Stimulated activated CD4-positive, alpha-beta T cell treated with anti-CD3 and anti-CD28 coated beads, Interleukin-15, amount 100 ng/mL, for 24 hours (primary cell): ENCODE measurements at places on chromosomes 5 and 9.

DNA sequence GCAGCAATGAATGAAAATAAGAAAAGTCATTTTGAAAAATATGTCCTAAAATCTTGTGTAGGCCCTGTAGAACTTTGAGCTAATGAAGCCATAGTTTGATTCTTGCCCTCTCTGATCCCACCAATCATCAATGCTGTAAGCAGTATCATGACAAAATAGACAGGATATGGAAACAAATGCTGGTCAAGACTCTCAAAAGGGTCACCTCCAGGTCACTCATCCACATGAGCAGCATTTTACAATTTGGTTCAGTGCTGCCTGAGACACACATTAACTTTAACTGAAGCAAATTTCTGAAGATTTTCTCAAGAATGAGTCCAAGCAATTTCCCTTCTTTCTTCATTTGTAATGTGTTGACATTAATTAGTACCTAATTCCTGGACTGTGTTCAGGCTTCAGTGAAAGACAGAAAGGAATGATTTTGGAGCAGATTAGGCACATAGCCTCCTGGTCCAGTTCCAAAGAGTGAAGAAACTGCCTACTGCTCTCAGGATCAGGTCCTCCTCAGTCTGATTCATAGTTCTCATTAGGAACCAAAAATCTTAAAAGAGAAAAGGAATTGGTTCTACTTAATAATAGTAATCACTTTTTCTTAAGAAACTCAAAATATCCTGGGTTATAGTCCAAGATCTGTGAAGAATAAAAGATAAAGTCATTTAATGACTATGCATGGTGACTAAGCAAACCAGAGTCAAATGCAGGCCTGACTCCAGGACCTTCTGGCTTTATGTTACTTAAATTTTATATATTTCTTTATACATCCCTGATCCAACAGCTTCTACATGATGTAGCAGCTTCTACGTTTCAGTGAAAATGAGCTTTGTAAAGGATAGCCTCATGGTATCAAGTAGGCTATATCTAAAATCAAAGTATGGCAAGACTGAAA is 192.1 kb upstream of the RGMB start:
- DNase-seq = no peak

DNA sequence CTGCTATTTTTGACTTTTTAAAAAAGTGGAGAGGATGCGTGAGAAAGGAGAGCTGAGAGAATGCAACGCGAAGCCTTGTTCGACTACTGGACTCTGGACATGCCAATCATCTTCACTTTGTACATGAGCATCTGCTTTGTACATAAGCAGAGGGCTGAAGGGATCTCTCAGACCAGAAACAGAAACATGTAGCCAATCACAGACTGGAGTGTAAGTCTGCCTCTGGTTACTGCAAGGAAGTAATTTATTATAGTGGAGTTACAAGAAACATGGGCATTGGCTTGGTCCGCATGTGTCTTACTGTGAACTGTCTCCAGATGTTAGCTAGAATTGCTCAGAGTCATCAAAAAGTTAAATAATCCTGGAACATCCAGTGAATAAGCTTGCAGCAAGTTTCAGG is 190.0 kb upstream of the GRAMD2B start:
- no peak for DNase-seq

DNA sequence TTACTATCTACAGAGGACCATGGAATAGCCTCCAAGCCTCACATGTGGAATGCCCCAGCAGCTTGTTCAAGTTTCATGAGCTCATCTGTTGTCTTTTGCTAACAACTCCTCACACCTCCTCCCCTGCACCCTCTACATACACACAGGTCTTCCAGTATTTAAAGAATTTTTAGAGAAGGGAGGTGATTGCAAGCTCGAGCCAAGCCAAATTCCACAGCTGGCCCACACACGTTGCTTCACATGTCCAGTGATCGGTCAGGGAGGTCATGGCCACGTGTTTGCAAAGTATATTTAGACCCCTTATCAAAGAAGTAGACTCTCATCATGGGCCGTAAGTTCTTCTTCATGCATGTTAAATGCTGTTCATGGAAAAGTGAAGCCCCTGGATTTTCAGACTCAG is 281.7 kb downstream of the OSTF1 start:
- DNase-seq = no peak

- DNase-seq = no peak
These were observed 24.0 kb downstream of the CDKN2A start for GRCh38 chr9:21969951-21970799.

- DNase-seq = no peak
These were observed 70.7 kb upstream of the TRIM32 start for GRCh38 chr9:116616304-116616914.

DNA sequence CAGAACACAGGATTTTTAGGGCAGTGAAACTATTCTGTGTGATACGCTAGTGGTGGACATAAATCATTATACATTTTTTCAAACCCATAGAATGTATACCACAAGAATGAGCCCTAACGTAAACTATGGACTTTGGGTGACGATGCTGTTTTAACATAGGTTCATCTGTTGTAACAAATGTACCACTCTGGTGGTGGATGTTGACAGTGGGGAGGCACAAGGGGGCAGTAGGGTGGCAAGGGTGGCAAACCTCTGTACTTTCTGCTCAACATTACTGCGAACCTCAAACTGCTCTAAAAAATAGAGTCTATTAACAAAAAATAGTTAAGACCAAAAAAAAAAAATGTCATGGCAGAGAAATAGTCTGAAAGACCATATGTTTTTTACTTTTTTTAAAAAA is 9.1 kb upstream of the MVB12B start:
- DNase-seq = peak; percentile 29

- DNase-seq = no peak
These were observed 1.3 kb downstream of the EDIL3 start for GRCh38 chr5:84383296-84383815.

- DNase-seq = no peak
These were observed 104.9 kb upstream of the RUSC2 start for GRCh38 chr9:35385042-35385441.

DNA sequence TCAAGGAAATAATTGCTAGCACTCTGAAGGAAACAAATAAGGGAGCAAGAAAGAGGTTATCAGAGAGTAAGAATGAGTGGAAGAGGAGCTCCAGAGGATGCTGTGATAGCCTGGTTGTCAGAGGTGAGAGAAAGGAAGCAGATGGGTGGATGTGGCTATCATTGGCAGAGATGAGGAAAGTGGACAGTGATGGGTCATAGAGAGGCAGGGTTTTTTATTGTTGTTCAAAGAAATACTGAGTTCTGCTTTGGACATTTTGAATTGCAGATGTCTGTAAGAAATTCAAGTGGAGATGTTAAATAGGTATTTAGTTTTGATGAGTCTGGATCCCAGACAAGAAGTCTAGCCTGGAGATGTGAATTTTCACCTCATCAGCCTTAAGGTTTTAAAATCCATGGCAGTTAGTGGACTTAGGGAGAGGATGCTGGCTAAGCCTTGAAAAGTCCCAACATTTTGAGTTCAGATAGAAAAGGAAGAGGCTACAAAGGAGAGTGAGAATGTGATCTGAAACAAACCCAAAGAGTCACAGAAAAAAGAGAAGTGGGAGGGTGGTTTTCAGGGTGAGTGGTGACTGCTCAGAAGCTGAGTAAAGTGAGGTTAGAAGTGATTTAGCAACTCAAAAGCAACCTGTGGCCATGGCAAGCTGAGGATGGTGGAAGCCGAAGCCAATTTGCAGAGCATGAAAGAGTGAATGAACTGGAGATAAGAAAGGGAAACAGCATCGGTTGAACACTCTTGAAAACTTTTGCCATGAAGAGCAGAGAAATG is 50.4 kb downstream of the PPIC start:
- no peak for DNase-seq

DNA sequence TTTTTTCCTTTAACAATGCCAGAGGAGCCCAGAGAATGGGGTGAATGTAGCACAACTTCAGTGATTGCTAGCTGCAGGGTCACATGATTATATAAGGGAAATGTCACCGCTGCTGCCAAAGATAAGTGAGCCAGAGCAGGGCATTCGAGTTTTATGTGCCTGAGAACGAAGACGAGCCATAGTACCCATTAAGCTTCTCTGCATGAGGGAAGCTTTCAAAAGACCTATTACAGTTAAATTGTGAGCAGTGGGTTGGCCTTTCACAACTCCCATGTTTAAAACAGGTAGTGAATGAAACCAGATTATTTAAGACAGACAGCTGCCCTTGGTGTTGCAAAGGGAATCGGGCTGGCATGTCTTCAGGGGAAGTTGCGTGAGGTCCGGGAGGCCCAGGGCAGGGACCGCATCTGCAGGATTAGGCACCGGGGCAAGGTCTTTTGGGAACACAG is 82.4 kb upstream of the TNFAIP8 start:
- DNase-seq = no peak

DNA sequence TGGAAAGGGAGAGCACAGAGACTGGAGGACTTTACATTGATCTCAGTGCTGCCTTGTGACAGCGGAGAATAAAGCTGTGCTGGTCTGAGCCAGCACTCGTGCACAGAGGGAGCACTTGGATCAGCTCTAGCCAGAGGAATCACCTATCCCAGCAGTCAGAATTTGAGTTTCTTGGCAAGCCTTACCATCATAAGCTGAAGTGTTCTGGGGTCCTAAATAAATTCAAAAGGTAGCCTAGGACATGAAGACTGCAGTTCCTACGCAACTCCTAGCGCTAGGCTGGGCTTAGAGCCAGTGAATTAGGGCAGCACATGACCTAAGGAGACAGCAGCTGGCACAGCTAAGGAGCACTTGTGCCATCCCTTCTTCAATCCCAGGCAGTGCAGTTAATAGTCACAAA is 119.5 kb downstream of the HMHB1 start:
- no peak for DNase-seq

DNA sequence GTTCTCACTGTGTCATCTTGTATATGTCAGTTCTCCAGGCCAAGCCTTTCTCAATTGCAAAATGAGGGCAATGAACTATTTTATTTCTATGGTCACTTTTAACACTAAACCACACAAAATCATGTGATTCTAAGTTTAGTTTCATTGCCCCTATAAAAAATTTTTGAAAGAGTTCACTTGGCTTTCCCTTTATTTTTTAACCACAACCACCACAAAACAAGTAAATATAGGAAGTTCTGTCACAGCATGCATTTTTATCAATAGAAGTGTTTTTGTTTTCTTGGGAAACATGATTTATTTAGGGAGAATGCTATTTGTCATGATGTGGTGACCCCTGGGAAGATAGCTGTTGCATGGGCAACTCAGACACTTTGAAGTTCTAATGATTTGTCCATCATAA is 169.1 kb downstream of the CSNK1G3 start:
- DNase-seq = no peak

DNA sequence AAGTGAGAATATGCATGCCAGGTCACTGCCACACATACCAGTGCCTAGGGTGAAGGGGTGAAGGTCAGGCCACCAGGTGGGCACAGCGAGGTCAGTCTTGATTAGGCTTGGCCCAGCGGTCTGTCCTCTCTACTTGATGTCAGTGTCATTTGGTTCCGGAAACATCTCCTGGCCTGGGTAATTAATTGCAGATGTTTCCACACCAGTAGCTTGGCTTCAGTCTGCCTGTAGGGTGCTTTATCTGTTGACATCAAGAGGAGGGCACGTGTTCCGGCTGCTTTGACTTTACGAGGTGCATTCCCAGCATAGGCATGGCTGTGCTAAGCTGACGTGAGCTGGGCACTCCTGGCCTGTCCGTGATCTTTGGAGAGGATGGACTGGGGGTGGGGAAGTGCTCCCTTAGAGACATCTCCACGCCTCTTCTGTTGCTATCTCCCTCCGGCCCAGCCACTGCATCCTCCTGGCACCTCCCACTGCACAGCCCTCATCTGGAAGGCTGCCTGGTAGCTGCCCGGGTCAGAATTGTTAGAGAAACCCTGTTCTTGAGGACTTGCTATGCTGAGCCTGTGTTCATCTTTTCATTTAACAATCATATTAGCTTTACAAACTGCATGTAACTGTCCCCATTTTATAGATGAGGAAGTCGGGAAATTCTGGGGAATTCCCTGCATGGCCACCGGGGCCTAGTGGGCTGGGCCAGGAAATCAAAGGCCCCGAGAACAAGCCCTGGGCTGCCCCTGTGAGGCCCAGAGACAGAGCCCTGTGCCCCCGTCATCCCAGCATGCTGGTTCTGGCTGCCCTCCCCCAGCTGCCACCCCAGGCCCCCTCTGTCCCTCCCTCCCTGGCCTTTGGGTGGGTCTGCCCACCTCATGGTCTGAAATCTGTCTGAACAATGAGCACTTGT is 29.1 kb downstream of the JADE2 start:
- peak; percentile 70 for DNase-seq

GRCh38 chr9:126109575-126109974 is 217.1 kb upstream of the MVB12B start:
- no peak for DNase-seq

- no peak for DNase-seq
These were observed 371.5 kb upstream of the SLC30A5 start for GRCh38 chr5:68722357-68722756.

GRCh38 chr5:116068028-116068632 is 16.7 kb upstream of the COMMD10 start:
- DNase-seq = peak; percentile 34

GRCh38 chr9:94650949-94651348 is 11.6 kb upstream of the FBP1 start:
- DNase-seq = no peak

GRCh38 chr5:159051421-159052282 is 48.1 kb downstream of the EBF1 start:
- DNase-seq = peak; percentile 32

DNA sequence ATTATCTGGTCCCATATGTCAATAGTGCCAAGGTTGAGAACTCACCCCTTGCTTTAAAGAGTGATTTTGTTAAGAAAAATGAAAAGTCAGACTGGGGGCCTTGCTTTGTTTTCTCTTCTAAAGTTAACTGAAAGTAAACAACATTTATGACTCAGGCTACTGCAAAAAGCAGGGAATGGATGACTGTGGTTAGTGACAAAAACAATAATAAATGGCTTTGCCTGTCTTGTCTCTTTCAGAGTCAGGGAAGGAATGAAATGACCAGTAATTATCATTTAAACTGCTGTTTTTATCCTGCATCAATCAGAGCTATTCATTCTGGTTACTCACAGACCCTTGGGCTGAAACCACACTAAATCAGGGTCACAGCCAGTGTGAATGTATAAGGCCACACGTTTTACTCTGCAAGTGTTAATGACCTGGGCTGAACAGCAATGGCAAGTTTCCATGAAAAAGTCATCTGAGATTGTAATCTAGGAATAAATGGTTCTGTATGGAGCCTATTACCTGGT is 112.2 kb downstream of the ZNF608 start:
- DNase-seq = no peak

GRCh38 chr9:87667164-87667738 is 58.7 kb upstream of the CTSL start:
- peak; percentile 19 for DNase-seq

GRCh38 chr5:81782811-81783210 is 31.9 kb upstream of the SSBP2 start:
- no peak for DNase-seq

GRCh38 chr9:112665347-112665746 is 52.6 kb downstream of the INIP start:
- DNase-seq = no peak

DNA sequence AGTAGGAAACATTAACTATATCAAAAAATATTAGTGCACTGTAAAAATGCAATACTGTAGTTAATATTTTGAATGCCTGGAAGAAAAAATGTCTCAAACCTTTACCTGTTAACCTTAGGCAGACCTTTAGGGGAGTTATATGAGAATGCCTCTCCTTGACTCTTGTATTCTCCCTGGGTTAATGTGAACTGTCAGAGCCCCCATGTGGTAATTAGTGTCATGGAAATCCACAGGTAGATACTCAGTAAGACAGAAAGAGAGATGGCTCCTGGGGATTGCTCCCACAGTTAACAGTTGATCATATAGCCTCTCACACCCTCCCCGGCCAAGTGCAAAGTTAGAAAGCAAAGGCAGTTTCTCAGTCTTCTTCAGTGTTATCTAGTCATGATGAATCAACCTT is 742.8 kb downstream of the NR2F1-AS1 start:
- no peak for DNase-seq
